Lower lobe of right lung (tissue), 2 donors: ENCODE measurements at places on chromosomes 4 and X. TPM values are rescaled to one million over a fixed set of nuclear protein-coding genes. Genes with fewer than 3 reads are reported as not detected.

GRCh38 chr4:52999626-53000025 is 137.5 kb downstream of the RASL11B start:
- no peak for DNase-seq
- H3K27me3 ChIP-seq = no peaks in the 10 kb centered on the region
- no peak overlapping the region for H3K4me3 ChIP-seq
- H3K36me3 ChIP-seq = no peaks in the 10 kb centered on the region
- peaks cover 8% of the 10 kb centered on the region for H3K4me1 ChIP-seq

The ARMCX6 gene
- 36.5 TPM for total RNA-seq

DNA sequence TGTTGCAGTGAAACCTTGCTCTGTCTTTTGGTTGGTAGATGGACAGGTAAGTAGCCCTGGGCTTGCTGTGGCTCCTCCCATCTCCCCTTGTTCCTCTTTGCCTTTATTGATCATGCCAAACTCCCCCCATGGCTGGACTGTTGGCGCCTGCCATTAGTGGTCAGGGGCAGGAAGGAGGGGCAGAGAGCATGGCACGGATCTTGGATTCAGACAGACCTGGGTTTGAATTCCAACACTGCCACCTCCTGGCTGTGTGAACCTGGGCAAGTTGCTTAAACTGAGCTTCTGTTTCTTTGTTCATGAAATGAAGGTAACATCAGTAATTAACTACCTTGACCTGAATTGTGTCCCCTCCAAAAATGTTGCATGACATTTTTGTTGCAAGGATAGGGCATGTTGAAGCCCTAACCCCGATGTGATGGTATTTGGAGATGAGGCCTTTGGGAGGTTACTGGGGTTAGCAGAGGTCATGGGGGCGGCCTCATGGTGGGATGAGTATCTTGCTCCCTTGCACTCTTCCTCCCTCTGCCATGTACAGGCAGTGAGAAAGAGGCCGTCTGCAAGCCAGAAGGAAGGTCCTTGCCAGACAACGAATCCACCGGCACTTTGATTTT is 6.0 kb downstream of the SLC2A9 start:
- H3K4me3 ChIP-seq = no peak overlapping the region
- no peak for DNase-seq
- no peaks in the 10 kb centered on the region for H3K27me3 ChIP-seq
- H3K4me1 ChIP-seq = peaks cover 15% of the 10 kb centered on the region

DNA sequence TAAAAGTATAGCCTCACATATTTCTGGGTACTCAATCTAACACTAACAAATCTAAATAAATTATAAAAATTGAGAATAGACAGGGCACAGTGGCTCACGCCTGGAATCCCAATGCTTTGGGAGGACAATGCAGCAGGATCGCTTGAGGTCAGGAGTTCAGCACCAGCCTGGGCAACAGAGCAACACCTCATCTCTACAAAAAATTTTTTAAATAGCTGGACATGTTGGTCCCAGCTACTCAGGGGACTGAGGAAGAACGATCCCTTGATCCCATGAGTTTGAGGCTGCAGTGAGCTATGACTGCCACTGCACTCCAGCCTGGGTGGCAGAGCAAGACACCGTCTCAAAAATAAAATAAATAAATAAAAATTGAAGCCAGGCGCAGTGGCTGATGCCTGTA is 192.7 kb downstream of the LRBA start:
- H3K4me3 ChIP-seq = no peak overlapping the region
- peaks cover 2% of the 10 kb centered on the region for H3K36me3 ChIP-seq
- no peaks in the 10 kb centered on the region for H3K4me1 ChIP-seq

The MAMLD1 gene
- total RNA-seq = 3.0 TPM

The CLNK gene
- total RNA-seq = 0.09 TPM

DNA sequence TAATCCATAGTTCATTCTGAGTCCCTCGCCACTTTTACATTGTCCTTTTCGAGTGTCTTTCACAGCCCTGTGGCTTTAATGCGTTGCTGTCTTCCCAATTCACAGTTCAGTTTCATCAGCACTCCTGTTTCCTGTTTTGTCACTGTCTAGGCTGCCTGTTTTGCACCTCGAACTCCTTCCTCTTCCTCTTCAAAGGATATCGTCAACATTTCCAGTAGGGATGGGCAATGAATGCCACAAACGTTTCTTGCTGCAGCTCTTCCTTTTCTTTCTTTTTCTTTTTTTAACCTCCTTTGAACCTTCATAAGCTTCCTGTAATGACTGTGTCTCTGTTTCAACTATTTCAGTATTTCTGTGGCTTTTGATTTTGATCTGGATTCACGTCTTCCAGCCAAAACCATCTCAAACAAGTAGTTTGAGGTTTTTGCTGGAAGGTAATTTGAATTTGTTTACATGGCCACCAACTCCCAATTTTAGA is 105.4 kb downstream of the ANXA3 start:
- H3K27me3 ChIP-seq = no peaks in the 10 kb centered on the region
- DNase-seq = no peak
- no peak overlapping the region for H3K4me3 ChIP-seq

The ZNF827 gene
- 11.3 TPM for total RNA-seq

- H3K27ac ChIP-seq = no peak overlapping the region
- no peaks in the 10 kb centered on the region for H3K36me3 ChIP-seq
- H3K27me3 ChIP-seq = no peaks in the 10 kb centered on the region
Observed at GRCh38 chr4:121742794-121743193, 22.2 kb downstream of the SMIM43 start.

The RGS12 gene
- 59.5 TPM for total RNA-seq

- H3K27ac ChIP-seq = no peak overlapping the region
- no peaks in the 10 kb centered on the region for H3K36me3 ChIP-seq
- no peak for DNase-seq
- H3K4me1 ChIP-seq = no peaks in the 10 kb centered on the region
Observed at GRCh38 chrX:989959-990510, 222.4 kb downstream of the CRLF2 start.

The DCAF4L1 gene
- total RNA-seq = 0.53 TPM

DNA sequence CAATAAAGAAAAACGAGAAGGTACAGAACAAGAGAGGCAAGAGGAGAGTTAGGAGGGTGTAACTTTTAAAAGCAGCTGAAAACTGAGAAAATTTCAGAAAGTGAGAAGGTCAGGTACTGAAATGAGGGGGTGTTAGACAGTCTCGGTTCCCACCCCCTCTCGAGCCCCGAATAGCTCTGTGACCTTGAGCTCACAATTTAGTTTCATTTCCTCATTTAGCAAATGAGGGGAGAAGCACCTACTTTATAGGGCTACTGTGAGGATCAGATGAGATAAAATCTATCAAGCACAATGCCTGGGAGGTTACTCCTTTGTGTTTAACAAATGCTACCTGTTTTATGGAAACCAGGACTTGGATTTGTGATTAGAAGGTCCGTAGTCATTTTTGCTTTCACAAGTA is 4.9 kb downstream of the UGT8 start:
- no peaks in the 10 kb centered on the region for H3K4me1 ChIP-seq
- no peak for DNase-seq
- H3K27ac ChIP-seq = no peak overlapping the region
- no peaks in the 10 kb centered on the region for H3K36me3 ChIP-seq

DNA sequence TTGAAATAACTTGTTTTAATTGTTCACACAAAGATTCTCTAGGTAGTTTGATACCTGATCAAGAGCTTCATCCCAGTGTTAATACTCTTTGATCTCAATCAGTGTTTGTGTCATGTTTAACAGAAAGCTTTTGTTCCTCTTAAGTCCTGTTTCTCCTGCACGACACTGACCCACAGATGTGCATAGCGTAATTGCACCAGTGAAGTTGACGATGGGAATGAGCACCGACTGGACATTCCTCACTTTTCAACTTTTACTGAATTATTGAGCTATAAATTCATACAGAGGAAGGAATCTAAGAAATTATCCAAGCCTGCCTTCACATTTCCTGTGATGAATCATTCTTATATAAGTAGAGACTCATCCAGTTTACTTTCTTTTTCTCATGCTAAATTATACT is 878.7 kb upstream of the TENM3 start:
- no peak for DNase-seq
- no peak overlapping the region for H3K4me3 ChIP-seq
- H3K4me1 ChIP-seq = no peaks in the 10 kb centered on the region

GRCh38 chr4:118335774-118336173 is 17.0 kb downstream of the PRSS12 start:
- H3K36me3 ChIP-seq = no peaks in the 10 kb centered on the region
- no peak overlapping the region for H3K27ac ChIP-seq

GRCh38 chr4:168197926-168198325 is 105.6 kb downstream of the ANXA10 start:
- H3K27ac ChIP-seq = no peak overlapping the region
- no peaks in the 10 kb centered on the region for H3K27me3 ChIP-seq
- no peak overlapping the region for H3K4me3 ChIP-seq

DNA sequence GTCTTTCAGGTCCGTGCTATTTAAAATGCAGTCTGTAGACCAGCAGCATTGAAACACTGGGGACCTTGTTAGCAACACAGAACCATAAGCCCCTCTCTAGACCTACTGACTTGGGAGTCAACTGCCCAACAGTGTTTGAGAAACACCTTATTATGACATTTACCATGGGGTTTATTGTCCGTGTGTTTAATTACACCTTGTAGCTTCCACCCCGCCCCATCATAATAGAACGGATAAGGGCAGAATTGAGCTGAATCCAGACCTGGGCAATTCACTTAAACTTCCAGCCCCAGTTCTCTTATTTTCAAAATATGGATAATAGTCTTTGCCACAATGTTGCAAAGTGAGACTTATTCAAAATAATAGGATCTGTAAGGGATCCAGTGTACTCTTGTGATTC is 30.6 kb upstream of the CLNK start:
- no peaks in the 10 kb centered on the region for H3K4me1 ChIP-seq
- no peak overlapping the region for H3K4me3 ChIP-seq
- H3K36me3 ChIP-seq = no peaks in the 10 kb centered on the region
- H3K27ac ChIP-seq = no peak overlapping the region
- H3K27me3 ChIP-seq = no peaks in the 10 kb centered on the region
- no peak for DNase-seq

DNA sequence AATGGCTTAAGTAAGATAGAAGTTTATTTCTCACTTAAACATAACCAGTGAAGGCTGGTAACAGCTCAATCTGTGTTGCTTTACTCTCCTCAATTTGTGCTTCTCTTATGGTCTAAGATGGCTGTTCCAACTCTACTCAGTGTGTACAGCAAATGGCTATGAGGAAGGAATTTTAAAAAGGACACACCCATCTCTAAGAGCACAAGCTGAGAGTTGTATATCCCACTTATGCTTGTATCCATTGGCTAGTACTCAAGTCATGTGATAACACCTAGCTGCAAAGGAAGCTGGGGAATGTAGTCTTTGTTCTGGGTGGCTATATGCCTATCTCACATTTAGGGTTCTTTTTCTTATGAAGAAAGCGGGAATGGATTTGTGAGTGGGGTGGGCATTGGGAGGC is 63.3 kb downstream of the GPAT3 start:
- no peaks in the 10 kb centered on the region for H3K4me1 ChIP-seq
- H3K27ac ChIP-seq = no peak overlapping the region
- no peaks in the 10 kb centered on the region for H3K36me3 ChIP-seq
- no peaks in the 10 kb centered on the region for H3K27me3 ChIP-seq

DNA sequence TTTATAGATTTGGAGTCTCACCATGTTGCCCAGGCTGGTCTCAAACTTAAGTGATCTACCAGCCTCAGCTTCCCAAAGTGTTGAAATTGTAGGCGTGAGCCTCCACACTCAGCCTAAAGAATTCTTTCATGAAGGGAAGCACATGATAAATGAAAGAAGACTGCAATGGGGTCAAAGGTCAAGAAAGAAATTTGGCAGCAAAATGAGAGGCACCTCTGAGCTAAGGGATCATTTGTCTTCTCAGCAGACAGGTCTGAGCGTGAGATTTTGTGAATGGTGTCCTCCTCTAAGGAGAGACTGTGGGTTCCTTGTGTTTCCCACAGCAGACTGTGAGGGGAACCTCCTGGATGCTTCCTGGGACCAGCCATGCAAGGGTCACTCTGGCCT is 57.5 kb upstream of the EGFL6 start:
- no peaks in the 10 kb centered on the region for H3K36me3 ChIP-seq
- H3K4me3 ChIP-seq = no peak overlapping the region
- no peaks in the 10 kb centered on the region for H3K4me1 ChIP-seq
- no peak for DNase-seq
- no peak overlapping the region for H3K27ac ChIP-seq

- no peaks in the 10 kb centered on the region for H3K36me3 ChIP-seq
- H3K4me1 ChIP-seq = peaks cover 27% of the 10 kb centered on the region
- H3K27me3 ChIP-seq = no peaks in the 10 kb centered on the region
- peak overlapping the region; percentile 96 for H3K27ac ChIP-seq
Observed at GRCh38 chr4:55395218-55395528, 584 bp upstream of the TMEM165 start.

The ETDC gene
- not detected for total RNA-seq

- H3K4me3 ChIP-seq = no peak overlapping the region
- no peak overlapping the region for H3K27ac ChIP-seq
- H3K27me3 ChIP-seq = no peaks in the 10 kb centered on the region
- no peaks in the 10 kb centered on the region for H3K4me1 ChIP-seq
Observed at GRCh38 chr4:180810581-180810980, 1432.6 kb upstream of the TENM3 start.

The TLL1 gene
- 4.7 TPM for total RNA-seq

GRCh38 chrX:22742174-22742573 is 257.6 kb upstream of the DDX53 start:
- no peaks in the 10 kb centered on the region for H3K27me3 ChIP-seq
- no peaks in the 10 kb centered on the region for H3K4me1 ChIP-seq
- no peak for DNase-seq
- H3K27ac ChIP-seq = no peak overlapping the region
